ENCODE measurements at places on chromosomes 6 and 20. TPM values are rescaled to one million over a fixed set of nuclear protein-coding genes. Genes with fewer than 3 reads are reported as not detected.

DNA sequence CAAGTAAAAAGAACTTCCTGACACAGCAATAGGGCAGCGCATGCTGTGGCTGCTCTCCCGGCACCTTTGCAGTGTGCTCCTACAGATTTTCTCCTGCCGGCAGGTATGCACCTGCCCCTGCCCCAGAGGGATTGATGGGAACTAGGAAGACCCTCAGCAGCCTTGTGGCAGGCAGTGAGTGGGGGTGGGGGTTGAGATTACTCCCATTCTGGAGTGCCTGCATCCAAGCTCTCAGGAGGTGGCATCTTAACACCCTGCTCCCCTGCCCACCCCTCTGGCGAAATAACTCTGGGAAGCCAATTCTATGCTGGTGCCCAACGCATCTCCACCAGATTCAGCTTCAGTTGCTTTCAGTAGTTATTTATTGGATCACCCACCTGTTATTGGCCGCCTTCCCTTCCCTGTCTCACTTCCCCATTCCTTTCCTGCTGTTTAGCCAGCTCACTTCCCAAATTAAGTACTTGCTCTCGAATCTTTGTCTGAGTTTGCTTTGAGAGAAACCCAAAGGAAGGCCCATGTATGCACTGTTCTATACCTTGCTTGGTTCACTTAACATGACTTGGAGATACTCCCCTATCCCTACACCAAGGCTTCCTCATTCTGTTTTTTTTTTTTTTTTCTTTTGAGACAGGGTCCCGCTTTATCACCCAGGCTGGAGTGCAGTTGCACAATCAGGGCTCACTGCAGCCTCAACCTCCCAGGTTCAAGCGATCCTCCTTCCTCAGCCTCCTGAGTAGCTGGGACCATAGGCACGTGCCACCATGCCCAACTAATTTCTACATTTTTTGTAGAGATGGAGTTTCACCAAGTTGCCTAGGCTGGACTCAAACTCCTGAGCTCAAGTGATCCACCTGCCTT, 29.3 kb upstream of the SLC23A2 start:
- DNase-seq: no peak
- no peaks in the 10 kb centered on the region for H3K4me1 ChIP-seq
- no peak overlapping the region for H3K27ac ChIP-seq
- no peak overlapping the region for H3K4me3 ChIP-seq
- H3K36me3 ChIP-seq: no peaks in the 10 kb centered on the region

DNA sequence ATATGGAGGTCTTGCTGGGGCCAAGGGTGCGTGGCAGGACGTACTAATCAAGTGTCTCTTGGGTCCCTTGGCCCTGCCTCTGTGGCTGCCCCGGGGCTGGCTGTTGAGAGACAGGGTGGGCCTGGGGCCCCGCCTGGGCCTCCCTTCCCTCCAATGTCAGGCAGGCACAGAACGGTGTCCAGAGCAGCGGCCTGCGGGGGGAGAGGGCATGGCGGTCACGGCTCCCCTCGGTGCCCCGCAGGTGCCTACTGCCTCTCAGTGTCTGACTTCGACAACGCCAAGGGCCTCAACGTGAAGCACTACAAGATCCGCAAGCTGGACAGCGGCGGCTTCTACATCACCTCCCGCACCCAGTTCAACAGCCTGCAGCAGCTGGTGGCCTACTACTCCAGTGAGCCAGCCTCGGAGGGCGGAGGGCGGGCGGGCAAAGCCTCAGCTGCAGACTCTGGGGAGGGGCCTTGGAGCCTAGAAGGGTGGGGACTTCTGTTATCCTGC, 50.0 kb downstream of the SRC start:
- no peaks in the 10 kb centered on the region for H3K27me3 ChIP-seq
- no peak overlapping the region for H3K27ac ChIP-seq
- no peaks in the 10 kb centered on the region for H3K36me3 ChIP-seq
- no peak for DNase-seq

FUT9 gene
- total RNA-seq: not detected

- no peaks in the 10 kb centered on the region for H3K27me3 ChIP-seq
- H3K4me1 ChIP-seq: no peaks in the 10 kb centered on the region
- no peaks in the 10 kb centered on the region for H3K36me3 ChIP-seq
- DNase-seq: no peak
Measured at GRCh38 chr20:13455713-13456112, 183.0 kb downstream of the TASP1 start.

DNA sequence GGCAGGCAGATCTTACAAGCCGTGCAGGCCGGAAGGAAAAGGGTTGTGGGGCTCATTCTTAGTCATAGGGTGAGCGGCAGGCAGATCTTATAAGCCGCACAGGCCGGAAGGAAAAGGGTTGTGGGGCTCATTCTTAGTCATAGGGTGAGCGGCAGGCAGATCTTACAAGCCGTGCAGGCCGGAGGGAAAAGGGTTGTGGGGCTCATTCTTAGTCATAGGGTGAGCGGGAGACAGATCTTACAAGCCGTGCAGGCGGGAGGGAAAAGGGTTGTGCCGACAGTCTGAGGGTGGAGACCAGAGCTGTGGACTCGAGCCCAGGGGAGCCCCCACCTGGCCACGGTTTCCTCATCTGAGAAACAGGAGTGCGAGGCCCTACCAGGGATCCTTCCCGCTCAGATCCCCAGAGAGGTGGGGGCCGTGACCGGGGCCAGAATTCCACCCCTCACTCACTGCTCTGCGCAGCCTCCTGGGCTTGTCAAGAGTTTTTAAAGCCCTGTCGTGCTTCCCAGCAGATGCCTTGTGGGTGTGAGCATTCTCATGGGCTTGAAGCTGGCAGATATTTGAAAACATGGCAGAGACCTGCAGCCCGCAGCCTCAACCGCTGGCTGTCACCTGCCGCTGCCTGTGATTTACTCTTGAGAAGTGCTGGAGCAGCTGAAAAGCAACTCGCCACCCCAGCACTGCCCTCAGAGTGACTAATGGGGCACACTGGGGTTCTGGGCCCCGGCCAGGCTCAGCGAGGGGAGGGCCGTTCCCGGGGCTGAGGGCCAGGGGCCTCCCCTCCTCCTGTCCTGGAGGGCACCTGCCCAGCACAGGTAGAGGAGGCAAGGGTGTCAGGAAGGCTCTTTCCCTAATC, 31.9 kb downstream of the NTSR1 start:
- H3K36me3 ChIP-seq: no peaks in the 10 kb centered on the region
- peak; percentile 44 for DNase-seq
- no peaks in the 10 kb centered on the region for H3K27me3 ChIP-seq
- peaks cover 38% of the 10 kb centered on the region for H3K4me1 ChIP-seq
- peak overlapping the region; percentile 70 for H3K4me3 ChIP-seq

- H3K27me3 ChIP-seq: no peaks in the 10 kb centered on the region
- H3K4me1 ChIP-seq: no peaks in the 10 kb centered on the region
- H3K27ac ChIP-seq: no peak overlapping the region
- peaks cover 25% of the 10 kb centered on the region for H3K36me3 ChIP-seq
- no peak overlapping the region for H3K4me3 ChIP-seq
Measured at GRCh38 chr20:48687117-48687800, 140.5 kb downstream of the PREX1 start.

HSPA1L gene
- total RNA-seq: 5.4 TPM

XKR7 gene
- not detected for total RNA-seq

DNA sequence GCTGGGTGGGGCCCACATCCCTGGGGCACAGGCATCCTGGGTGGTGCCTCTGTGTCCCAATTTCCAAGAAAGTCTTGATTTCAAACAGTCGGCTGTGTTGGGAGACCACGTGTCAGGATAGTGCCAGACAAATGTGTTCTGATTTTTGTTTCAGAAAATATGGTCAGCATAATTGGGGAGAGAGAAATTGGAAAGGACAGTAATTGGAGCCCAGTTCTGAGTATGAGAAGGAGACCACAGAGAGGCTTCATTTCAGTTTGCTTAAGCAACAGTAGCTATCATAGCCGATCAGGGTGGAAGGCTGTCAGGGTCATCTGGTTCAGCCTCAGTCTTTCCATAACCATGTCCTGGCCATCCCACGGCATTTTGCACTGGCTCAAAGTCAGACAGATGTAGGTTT, 220.7 kb downstream of the CDC5L start:
- no peak overlapping the region for H3K4me3 ChIP-seq
- no peak overlapping the region for H3K27ac ChIP-seq
- no peaks in the 10 kb centered on the region for H3K4me1 ChIP-seq
- H3K36me3 ChIP-seq: no peaks in the 10 kb centered on the region
- H3K27me3 ChIP-seq: no peaks in the 10 kb centered on the region
- no peak for DNase-seq

- no peaks in the 10 kb centered on the region for H3K27me3 ChIP-seq
- DNase-seq: no peak
- no peak overlapping the region for H3K4me3 ChIP-seq
- no peaks in the 10 kb centered on the region for H3K36me3 ChIP-seq
- no peak overlapping the region for H3K27ac ChIP-seq
- no peaks in the 10 kb centered on the region for H3K4me1 ChIP-seq
Measured at GRCh38 chr6:15484821-15485220, 178.0 kb downstream of the DTNBP1 start.
